HuH-7.5 (cell line): ENCODE measurements at places on chromosomes 4 and X.

- DNase-seq, result no peak
These were observed 4.7 kb downstream of the FAM120C start for GRCh38 chrX:54178100-54178940.

DNA sequence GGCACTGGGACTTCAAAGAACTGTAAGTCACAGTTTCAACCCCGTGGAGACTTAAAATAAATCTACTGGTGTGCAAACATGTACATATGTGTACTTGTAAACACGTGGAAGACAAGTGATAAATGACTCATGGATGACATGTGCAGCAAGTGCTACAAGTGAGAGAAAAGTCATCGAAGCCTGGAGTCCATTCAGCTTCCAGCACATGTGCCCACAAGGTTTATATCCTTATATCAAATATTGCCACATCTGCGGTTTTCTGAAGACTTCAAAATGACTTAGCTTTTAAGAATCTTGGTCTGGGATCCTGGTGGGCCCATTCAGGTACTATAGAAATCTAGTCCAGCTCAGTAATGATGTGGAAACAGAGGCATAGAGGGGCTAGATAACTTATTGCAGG is 33.0 kb upstream of the TTC29 start:
- DNase-seq, result no peak

- no peak for DNase-seq
These were observed 2.8 kb downstream of the NKX6-1 start for GRCh38 chr4:84496331-84496705.

DNA sequence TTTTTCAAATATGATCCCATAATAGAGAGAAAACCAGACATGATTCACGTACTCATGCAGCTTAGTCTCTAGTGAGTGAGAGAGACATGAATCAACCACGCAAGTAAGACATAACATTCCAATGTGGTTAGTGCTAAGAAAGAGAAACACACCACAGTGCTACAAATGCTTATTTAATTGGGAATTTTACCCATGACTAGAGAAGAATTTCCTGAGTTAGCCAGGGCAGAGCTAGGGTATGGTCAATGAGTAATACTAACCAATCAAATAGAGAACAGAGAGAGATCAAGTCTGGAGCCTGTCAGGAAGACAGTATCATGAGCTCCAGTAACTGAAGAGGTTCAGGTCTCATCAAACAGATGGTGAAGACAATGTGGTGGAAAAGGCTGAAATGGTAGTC is 495.2 kb downstream of the PDGFC start:
- no peak for DNase-seq

GRCh38 chrX:149827254-149827653 is 45.5 kb downstream of the MAGEA9 start:
- DNase-seq, result no peak

- DNase-seq, result no peak
These were observed 1744.4 kb upstream of the ADGRL3 start for GRCh38 chr4:59455751-59456150.

GRCh38 chr4:123480706-123481418 is 84.3 kb downstream of the SPRY1 start:
- DNase-seq, result no peak

DNA sequence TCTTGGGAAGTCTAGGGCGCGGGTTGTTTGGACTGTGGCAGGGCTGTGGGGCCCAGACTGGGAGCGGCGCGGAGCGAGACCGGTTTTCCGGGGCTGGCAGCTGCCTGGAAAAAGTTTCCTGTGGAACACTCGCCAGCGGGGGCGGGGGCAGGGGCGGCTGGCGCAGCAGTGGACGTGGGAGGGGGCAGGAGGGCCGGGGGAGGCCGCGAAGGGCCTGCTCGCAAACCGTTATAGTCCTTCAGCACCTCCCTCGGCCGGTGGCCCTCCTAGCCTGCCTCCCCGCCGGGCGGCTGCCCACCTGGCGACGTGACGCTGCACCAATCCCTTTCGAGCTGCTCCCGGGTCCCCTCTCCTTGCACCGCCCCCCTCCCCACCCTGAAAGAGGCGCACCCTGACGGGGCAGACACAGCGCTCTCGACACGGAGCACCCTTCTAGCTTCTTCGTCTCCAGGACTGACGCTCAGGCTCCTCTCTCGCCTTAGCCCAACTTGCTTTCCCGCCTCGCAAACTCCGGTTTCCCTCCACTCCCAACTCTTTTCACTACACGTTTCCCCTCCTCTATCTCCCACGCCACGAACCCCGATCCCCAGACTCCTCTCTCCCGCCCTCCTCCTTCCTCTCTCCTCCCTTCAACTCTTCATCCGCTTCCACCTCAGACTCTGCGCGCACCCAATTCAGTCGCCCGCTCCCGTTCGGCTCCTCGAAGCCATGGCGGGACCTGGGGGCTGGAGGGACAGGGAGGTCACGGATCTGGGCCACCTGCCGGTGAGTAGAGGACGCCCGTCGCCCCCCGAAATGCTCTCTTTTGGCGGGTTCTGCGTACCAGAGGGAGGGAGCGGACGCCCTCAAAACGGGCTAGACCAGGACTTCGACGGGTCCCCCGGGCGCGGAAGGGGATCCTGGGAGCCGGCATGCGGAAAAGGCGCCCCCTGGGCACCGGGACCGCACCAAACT is at the start of gene NRK:
TSS of gene NRK (plus strand) at position 402 of the 954 bp plus-strand sequence. CDS start at position 709, 307 bp downstream.
- DNase-seq, result no peak

GRCh38 chrX:22268706-22269105 is 4.0 kb upstream of the CBLL2 start:
- DNase-seq, result no peak

DNA sequence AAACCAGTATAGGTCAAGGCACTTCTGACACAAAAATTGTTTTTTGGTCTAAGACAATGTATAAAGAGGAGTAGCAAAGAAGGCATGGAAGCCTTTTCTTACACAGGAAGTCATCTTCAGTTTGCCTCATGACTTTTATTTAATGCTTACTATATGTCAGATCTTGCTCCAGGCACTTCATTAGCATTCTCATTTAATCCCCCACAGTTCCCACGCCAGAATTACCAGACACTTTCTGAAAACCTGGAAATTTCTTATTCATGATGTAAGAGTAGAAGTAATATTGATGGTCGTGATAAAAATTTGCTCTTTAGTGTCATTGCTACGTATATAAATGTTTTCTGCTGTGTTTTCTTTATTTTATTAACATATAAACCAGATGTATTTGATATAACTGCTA is 39.2 kb downstream of the ARHGEF38 start:
- DNase-seq, result no peak

GRCh38 chrX:28701222-28701621 is 114.0 kb downstream of the IL1RAPL1 start:
- DNase-seq, result no peak

GRCh38 chr4:2462218-2462991 is 6.5 kb upstream of the RNF4 start:
- DNase-seq, result peak; percentile 91
